NCI-H1105 treated with DMSO at 0.1 percent for 48 hours (cell line): ENCODE measurements at places on chromosomes 13 and 19.
A peak's percentile ranks its signal among the peaks of the same experiment; 100 is the strongest.

GRCh38 chr19:38917921-38918491 lies 6.0 kb upstream of the CCER2 start:
- no peak for DNase-seq

DNA sequence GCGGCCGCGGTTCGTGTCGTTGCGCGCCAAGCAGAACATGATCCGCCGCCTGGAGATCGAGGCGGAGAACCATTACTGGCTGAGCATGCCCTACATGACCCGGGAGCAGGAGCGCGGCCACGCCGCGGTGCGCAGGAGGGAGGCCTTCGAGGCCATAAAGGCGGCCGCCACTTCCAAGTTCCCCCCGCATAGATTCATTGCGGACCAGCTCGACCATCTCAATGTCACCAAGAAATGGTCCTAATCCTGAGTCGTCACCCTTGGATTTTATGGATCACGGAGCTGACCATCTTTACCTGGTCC lies 475 bp downstream of the MRPL57 start:
- peak; percentile 31 for DNase-seq

- no peak for DNase-seq
These were observed 110.7 kb upstream of the WASF3 start for GRCh38 chr13:26446751-26447150.

- no peak for DNase-seq
These were observed 44.0 kb upstream of the TFDP1 start for GRCh38 chr13:113540523-113540922.

- no peak for DNase-seq
These were observed 312.1 kb upstream of the PCDH20 start for GRCh38 chr13:61727767-61728166.

DNA sequence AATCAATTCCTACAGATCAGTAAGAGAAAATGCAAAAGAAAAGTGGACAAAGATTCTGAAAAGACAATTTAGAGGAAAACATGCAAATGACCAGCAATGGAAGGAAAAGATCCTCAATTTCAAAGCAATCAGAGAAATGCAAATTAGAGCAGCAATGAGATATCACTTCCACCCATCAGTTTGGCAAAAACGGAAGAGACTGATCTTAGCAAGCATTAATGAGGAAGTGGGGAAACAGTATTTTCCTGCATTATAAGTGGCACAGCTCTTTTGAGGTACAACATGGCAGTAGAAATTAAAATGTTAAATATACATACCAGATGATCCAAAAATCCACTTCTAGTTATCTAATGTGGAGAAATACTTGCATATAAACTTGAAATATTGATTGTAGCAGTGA lies 69.1 kb upstream of the SLC7A1 start:
- no peak for DNase-seq

DNA sequence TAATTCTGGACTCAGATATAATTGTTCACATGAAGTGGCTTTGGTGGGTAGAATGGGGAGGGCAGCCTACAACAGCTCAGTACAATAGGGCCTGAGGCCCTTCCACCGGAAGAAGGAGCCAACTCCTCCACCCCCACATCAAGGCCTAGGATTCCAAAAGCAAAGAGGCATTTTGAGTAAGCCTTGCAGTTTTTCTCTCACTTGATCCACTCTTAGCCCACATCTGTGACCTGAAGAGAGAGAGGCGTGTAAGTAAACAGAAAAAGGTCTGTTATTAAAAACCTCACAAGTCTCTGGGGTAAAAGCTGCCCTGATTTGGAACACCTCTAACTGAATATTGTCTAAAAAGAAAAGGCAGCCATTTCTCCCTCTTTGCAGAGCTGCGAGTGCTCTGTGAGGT lies 214.1 kb upstream of the KL start:
- DNase-seq: no peak

- no peak for DNase-seq
These were observed 7.6 kb upstream of the TSPAN16 start for GRCh38 chr19:11288349-11288748.

DNA sequence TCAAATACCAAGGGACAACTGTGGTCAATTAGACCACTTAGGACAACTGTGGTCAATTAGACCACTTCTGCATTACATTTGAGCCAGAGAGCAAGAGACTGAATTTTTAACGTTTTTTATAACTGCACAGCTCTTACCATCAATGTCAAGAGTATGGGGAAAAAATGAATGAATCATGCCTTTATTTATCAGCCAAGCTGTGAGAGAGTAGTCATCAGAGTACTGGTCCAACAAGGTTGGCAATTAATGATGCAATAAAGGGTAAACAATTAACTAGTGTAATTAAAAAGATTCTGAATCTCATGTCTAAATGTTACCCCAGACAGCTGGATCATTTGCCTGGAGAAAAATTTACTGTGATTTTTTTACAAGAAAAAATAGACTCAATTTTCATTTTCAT lies 381.1 kb downstream of the LIG4 start:
- DNase-seq: peak; percentile 26

DNA sequence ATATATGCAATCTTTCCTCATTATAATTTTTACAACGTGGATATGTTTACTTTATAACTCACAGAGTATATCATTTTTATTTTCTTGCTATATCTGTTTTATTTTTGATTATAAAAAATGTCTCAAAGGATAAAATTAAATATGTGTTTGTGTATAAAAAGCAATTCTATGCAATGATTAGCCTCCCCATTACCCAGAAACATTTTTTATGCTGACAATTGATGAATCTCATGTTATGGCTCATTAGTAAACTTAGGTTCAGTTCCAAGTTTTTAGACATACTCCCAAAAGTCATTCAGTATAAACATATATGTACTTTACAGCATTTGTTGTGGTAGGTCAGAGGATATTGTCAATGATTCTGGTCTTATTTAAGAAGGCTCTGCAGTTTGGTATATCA lies 540.1 kb upstream of the SPRY2 start:
- no peak for DNase-seq

GRCh38 chr19:8459095-8459494 lies 14.3 kb downstream of the HNRNPM start:
- no peak for DNase-seq

- DNase-seq: no peak
These were observed 1.1 kb upstream of the CALR start for GRCh38 chr19:12937093-12937926.

DNA sequence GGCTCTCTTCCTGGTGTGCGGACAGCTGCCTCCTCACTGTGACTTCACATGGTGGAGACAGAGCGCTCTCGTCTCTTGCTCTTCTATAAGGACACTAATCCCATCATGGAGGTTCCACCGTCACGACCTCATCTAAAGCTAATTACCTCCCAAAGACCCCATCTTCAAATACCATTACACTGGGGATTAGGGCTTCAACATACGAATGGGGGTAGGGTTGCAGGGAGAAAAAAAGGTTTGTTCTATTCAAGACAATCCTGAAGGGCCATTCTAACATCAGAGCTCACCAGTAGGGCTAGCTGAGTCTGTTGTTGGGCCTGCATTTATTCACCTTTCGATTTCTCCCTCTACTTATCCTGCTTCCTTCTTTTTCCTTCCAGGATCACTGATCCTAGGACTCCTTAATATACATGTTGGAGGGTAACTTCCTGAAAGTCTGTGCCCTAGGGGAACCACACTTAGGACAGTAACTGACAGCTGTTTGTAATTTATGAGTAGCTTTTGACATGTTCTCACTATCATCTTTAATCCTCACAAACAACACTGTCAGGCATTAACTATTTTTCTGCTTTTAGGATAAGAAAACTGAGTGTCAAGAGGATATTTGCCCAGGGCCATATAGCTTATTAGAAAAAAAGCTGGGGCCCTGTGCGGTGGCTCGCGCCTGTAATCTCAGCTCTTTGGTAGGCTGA lies 18.8 kb upstream of the GTF2F2 start:
- DNase-seq: no peak

GRCh38 chr19:30862876-30863275 lies 486.4 kb downstream of the TSHZ3 start:
- DNase-seq: no peak

DNA sequence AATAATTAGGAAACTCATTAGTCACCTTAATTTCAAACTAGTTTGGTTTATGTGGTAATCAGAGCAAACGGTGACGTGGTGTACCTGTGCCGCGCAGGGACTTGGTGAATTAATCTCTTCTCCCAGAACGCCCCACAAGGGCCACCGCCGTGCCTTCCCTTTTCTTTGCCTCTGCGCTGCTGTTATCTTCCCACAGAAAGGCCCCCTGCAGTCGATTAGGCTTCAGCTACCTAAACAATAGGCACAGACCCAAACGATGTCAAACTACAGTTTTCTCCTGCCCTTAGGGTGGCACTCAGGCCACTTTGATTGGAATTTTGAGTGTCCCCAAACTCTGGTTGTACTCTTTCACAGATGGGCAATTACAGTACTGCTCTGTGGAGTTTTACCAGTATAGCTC lies 115.5 kb downstream of the GGACT start:
- DNase-seq: no peak

DNA sequence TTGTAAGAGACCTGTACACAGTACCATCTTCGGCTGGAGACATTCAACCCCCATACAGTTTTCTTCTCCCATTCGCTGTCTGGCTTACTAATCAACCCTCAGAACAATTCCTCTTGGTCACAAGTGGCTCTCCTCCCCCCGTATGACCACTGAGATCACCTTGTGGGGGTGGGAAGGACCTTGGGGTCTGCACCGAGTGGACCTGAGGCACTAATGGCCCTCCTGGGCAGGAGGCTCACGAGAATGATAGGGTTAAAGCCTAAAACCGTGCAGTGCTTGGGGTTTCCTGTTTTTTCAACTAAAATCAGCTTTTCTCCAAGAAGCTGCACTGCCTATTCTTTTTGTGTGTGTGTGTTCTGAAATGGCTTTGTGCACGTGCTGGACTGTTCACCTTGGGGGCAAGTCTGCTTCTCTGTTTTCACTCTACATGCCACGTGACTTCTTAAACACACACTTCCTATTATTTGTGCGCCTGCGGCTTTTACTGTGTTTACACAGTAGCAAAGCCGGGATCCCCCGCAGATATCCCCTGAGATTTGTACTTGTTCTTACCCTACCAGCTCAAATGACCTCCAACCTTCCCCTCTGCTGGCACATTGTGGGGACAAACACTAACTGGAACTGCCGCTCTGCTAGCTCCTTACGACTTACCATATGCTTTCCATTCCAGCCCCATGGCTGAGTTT lies 12.3 kb downstream of the RBM26 start:
- no peak for DNase-seq

- DNase-seq: no peak
These were observed 48.1 kb upstream of the PCDH9 start for GRCh38 chr13:67278235-67278634.

DNA sequence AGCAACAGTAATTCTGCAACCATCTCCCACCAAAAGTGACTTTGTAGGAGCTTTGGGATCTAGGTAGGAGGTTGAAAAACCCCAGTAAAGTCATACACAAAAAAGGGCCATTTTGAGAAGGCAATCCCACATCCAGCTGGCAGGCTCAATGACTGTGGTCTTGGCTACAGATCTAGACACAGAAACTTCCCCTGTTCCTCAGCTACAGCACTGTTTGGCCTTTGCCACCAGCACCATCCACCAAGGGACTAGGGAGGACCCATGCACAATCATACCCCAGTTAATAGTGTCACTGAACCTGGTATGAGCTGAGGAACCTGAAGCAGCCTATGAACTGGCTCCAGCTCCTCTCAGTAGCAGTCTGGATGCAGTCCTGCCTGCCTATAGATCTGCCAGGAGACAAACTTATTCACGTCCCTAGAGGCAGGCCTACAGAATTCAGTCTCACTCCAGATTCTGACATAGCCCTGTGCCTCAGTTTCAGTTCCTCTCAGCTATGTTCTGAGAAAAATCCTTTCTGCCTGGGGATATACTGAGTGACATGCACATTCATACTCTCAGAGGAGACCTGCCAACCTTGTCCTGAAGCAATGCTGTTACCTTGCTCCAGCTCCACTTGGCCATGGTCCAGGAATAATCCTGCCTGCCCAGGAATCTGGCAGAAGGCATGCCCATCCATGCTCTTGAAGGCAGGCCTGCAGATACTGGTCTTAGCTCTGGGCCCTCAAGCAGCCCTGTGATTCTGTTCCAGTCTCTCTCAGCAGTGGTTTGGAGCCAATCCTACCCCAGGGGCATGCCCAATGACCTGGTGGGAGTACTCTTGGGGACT lies 2048.3 kb upstream of the PCDH20 start:
- DNase-seq: no peak

DNA sequence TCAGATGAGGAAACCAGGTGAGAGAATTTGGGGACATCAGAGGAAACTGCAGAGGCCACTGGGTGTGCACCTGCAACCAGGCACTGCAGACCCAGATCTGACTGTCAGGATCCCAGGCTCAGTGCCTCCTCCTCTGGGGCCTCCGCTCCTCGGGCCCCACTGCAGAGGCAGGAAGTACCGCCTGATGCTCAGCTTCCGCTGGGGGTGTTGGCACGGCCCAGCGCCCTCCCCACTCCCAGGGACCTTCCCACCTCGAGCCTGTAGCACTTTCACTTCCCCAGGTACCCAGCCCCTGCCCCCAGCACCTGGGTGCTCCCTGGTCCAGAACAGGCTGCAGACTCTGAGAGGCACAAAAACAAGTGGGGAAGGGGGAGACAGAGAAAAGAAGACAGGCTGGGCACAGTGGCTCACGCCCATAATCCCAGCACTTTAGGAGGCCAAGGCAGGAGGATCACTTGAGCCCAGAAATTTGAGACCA lies 1.4 kb upstream of the CD37 start:
- DNase-seq: no peak

DNA sequence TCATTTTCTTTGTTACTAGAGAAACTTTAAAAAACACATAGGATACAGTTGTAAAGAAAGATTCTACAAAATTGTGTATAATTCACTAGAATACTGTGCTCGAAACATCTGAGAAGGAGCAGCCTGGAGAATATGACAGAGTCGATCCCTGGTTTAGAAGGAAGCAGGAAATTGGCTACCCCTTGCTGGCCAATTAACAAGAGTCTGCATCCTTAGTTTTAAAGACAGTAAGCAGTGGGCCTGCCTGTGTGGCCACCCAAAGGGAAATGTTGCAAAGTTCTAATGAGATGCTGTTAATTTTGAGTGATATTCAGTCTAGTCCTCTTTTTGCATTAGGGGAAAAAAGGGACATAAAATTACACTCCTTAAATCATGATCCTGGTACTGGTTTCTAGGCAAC lies 988.6 kb downstream of the PCDH17 start:
- DNase-seq: peak; percentile 9

GRCh38 chr19:35328851-35329285 lies at the start of gene CD22:
CD22 (plus strand) TSS chr19:35329187; CDS start chr19:35332041, 2,854 bp downstream.
- no peak for DNase-seq

- DNase-seq: no peak
These were observed 7.8 kb upstream of the SLC44A2 start for GRCh38 chr19:10617409-10618121.

- no peak for DNase-seq
These were observed 2.6 kb upstream of the EPN1 start for GRCh38 chr19:55672418-55672817.
